ENCODE measurements at places on chromosomes 2 and 18. TPM values are rescaled to one million over a fixed set of nuclear protein-coding genes. Genes with fewer than 3 reads are reported as not detected.

GRCh38 chr18:41613003-41613609 is 341.9 kb upstream of the PIK3C3 start:
- DNase-seq = no peak

- no peak for DNase-seq
Observed at GRCh38 chr2:140392824-140393223, 1612.6 kb upstream of the NXPH2 start.

DNA sequence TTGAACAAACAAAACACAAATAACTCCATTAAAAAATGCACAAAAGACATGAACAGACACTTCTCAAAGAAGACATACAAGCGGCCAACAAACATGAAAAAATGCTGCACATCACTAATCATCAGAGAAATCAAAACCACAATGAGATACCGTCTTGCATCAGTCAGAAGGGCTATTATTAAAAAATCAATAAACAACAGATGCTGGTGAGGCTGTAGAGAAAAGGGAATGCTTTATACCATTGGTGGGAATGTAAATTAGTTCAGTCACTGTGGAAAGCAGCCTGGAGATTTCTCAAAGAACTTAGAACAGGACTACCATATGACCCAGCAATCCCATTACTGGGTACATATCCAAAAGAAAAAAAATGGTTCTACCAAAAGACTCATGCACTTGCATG is 37.8 kb downstream of the GPR155 start:
- no peak for DNase-seq

GRCh38 chr2:77018219-77018618 is 504.0 kb downstream of the LRRTM4 start:
- DNase-seq = no peak

Gene SLC5A7
- 0.41 TPM for total RNA-seq
